IPS DF 6.9 (cell line): ENCODE measurements at places on chromosomes 1 and 21.

GRCh38 chr1:61839679-61840078 lies 97.4 kb downstream of the PATJ start:
- no peak for DNase-seq

DNA sequence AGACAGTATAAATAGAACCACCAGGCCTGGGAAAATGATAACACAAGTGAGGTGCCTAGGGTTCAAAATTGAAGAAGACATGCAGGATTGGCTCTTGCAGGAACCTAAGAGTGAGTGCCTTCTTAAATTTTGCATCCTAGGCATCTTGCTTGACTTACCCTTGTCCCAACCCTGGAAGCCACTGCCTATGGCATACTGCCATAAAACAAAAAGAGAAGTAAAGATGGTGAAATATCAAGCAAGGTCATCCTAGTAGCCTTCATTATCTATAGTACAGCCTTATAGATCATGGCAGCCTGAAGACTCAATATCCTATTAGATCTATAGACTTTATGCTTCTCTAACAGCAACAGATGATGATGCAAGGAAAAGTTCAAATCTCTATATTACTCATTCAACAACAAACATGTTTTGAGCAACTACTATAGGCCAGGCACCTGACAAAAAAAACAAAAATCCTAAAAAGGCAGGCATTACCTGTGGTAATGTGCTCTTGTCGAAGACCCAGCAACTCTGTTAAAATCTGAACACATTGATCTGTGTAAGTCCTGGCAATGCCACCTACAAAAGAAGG lies 6.3 kb downstream of the AP4B1 start:
- DNase-seq, result no peak

DNA sequence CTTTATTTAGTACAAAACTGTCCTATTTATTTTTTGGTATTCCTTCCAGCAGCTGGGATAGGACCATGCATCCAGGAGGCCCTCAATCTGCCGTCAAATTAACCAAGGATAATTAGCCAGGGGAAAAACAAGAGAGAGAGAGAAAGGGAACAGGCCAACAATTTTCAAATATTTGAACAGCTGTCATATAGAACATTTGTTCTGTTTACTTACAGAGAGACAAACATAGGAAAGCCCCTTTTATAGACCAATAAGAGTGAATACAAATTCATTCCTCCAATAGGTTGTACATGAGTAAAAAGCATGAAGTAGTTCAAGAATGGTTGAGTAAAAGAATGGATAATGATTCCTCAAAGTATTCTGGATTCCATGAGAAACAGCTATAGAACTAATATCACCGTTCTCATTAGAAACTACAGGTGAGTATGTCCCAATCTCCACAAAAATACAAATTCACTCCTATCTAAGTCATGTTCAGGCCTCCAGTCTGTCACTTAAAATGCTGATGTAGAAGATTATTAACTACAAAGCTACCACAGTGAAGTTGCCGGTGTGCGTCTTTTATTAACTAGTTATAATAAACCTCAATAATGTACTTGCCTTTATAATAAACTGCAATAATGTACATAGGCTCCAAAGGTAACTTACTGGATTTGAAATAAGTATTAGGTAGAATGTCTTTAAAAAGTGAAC lies 64.8 kb upstream of the GNG4 start:
- no peak for DNase-seq

DNA sequence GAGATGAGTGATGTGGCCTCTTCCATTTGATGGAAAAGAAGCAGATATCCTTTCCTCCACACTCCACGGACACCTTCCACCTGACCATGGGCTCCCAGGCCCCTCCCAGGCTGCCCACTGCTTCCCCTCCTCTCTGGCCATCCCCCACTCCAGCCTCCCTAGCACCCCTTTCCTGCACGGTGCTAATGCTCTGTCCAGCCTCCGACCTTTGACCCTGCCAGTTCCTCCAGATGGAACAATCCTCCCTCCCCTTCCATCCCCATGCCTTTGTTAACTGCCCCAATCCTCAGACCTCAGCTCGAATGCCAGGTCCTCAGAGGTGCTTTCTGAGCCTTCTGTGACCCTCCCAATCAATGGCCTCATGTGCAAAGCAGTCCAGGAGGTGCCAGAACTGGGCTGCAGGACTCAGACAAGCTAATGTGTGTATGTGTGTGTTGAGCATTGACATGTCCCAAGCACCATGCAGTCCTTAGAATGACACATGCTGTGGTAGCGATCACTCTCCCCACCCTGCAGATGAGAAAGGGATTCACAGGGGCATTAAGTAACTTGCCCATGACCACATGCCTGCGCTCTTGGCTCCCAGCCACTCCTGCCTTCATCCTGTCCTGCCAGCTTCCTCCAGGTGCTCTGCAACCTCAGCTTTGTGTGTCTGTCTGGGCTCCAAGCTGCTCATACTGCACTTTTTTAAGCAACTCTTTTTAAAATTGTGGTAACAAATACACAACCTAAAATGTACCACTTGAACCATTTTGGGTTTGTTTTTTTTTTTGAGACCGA lies 63.5 kb upstream of the EDN2 start:
- DNase-seq, result no peak

DNA sequence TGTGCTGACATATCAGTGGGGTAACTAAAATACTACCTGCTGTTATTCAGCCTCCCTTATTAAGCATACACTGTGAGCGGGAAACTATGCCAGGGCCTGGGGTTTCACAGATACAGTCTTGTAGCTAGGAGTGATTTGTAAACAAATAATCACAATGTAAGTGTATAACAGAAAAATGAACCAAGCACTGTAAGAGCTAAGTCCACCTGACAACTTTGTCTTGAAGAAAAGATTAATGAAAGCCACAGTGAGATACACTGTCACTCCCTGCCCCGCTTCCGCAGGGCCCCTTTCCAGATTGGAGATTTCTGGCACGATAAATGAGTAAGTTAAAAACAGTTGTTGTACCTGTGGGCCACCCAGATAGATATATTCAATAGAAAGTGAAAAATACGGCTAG lies 4.8 kb downstream of the RCAN3 start:
- DNase-seq, result no peak

- DNase-seq, result no peak
Measured at GRCh38 chr1:115977499-115978258, 1.4 kb downstream of the SLC22A15 start.

GRCh38 chr1:42266253-42267135 lies 68.5 kb downstream of the FOXJ3 start:
- DNase-seq, result no peak

- DNase-seq, result no peak
Measured at GRCh38 chr1:27016376-27016775, 3.7 kb upstream of the TENT5B start.

DNA sequence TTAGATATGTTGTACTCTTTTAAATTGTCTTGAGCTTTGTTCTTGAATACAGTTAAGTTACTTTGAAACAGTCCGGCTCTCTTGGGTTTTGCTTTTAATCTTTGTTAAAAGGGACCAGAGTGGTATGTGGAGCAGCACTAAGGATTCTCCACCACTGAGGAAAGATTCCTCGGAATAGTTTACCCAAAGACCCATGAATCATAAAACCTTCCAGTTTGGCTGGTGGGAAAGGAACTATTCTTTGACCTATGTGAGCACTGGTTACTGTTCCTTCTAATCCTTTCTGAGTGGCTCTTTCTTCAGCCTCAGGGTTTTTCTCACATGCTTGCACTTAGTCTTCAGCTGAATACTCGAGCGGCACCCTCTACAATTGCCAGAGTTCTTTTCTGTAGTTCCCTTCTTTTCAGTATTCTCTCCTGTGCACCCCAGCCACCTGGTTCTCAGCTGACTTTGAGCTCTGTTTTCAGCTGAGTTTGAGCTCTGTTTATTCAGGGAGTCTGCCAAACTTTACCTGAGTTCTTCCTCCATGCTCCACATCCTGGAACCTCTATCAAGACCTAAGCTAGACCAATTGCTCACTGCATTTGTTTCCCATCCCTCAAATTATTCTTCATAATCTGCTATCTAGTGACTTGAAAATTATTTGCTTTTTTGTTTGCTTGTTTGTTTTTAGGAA lies 253.8 kb upstream of the PLXNA2 start:
- no peak for DNase-seq

DNA sequence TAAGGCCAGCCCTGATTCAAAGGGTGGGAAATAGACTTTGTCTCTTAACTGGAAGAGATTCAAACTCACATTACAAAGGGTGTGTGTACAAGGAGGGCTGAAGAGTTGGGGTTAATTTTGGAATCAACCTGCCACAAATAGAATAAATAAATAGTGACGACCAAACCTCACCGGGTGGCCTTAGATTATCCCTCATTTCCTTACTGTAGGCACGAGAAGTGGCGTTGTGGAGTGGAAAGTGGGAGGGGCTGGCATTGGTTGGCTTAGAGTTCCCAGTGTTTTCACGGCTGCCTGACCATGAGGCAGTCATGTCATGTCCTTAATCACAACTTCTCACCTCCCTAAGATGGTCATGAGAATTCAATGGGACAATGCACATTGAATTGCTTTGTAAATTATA lies 21.3 kb upstream of the RUNX1 start:
- no peak for DNase-seq

DNA sequence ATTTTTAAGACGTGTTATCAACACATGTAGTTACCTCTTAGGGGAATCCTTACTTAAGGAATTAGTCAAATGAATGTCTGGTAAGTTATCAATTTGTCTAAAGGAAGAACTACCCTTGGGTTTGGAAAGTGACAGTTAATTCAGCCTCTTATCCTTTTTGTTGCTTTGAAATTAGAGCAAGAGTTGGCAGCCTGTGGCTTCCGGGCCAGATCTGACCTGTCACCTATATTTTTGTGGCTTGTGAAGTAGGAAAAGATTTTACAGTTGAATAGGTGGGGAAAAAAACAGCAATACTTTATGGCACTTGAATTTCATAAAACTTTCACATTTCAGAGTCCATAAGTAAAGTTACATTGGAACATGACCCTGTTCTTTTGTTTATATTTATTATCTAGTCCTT lies 5.5 kb downstream of the MRPS6 start:
- no peak for DNase-seq

- DNase-seq, result no peak
Measured at GRCh38 chr1:174301295-174302077, 142.2 kb downstream of the RABGAP1L start.

- no peak for DNase-seq
Measured at GRCh38 chr21:14740692-14741091, 194.6 kb upstream of the SAMSN1 start.
